ENCODE measurements at places on chromosomes 12 and 14.
A peak's percentile ranks its signal among the peaks of the same experiment; 100 is the strongest.

- DNase-seq = peak; percentile 70
Observed at GRCh38 chr12:123388177-123388950, 4.4 kb downstream of the KMT5A start.

DNA sequence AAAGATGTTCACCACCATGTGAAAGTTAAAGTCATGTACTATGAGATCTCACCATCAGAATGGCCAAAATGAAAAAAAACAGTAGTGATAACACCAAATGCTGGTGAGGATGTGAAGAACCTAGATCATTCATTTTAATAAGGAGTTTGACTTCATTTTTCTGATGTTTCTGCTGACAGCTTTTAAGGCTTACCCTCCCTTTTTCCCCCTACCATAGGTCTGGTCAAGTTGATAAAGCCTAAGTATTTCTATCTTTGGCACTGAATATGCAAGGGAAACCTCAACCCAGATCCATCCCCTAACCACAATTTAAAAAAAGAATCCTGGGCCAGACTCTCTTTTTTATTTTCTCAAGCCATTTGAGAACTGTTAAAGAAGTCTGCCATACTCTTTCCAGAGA is 689.6 kb upstream of the FOXG1 start:
- no peak for DNase-seq

DNA sequence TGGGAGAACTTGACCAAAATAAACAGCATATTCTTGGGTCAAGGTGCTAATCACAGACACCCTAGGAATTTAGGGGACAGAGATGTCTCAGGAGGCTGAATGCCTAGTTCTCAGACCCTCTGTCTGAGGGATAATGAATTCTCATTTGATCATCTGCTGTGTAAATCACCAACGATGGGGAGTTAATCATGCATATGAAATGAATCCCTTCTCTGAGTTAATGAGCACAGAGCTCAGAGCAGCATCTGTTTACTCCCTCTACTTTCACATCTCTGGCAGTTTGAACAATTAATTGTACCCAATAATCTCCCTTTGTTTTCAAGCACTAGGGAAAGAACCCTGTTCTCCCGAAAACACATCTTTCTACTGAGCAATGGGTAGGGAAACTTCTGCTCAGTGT is 129.4 kb upstream of the SRRM4 start:
- DNase-seq = no peak

GRCh38 chr14:76375484-76375883 is 453 bp upstream of the ESRRB start:
- no peak for DNase-seq

GRCh38 chr12:32695787-32696186 is 16.7 kb downstream of the DNM1L start:
- DNase-seq = no peak

GRCh38 chr12:62736596-62736995 is 198.4 kb downstream of the PPM1H start:
- DNase-seq = no peak

- DNase-seq = no peak
Observed at GRCh38 chr14:68703093-68703492, 89.8 kb downstream of the ZFP36L1 start.

DNA sequence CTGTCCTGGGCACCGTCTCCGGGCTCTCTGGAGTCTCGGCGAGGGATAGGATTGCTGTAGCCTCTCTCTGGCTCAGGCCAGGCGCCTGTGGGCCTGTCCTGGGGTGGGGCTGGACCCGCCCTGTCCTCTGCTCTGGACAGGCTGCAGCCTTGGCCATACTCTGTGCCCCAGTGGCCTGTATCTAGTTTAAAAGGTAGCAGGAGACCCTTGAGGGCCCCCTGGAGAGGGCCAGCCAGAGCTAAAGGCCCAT is 1.8 kb downstream of the KIF26A start:
- no peak for DNase-seq

GRCh38 chr12:21500786-21501257 is 613 bp downstream of the RECQL start:
- DNase-seq = no peak

- no peak for DNase-seq
Observed at GRCh38 chr14:85702191-85702590, 172.2 kb downstream of the FLRT2 start.

- DNase-seq = no peak
Observed at GRCh38 chr14:103100281-103101121, 6.0 kb downstream of the EXOC3L4 start.

DNA sequence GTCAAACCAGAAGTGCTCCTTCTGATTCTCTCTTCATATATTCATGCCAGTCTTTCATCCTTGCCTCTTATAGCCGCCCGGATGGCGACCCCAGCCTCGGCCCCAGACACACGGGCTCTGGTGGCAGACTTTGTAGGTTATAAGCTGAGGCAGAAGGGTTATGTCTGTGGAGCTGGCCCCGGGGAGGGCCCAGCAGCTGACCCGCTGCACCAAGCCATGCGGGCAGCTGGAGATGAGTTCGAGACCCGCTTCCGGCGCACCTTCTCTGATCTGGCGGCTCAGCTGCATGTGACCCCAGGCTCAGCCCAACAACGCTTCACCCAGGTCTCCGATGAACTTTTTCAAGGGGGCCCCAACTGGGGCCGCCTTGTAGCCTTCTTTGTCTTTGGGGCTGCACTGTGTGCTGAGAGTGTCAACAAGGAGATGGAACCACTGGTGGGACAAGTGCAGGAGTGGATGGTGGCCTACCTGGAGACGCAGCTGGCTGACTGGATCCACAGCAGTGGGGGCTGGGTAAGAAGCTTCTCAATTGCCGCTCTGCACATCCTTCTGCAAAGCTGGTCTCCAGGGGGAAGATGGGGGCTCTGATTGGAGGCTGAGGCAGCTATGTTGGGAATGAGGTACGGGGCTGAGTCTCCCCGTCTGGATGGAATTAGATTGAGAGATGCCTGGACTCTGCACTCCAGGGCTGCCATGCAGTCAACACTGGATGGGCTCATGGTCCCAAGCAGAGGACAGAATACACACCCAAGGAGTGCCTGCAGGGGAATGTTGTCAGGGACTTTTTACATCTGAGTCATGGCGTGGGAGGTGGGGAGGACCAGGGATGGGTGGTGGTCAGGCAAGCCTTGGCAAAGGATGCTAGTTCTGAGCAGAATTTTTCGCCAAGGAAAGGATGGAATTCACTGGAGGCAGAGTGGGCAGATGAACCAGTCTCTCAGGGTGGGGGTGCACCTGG is 1.3 kb downstream of the BCL2L2 start:
- no peak for DNase-seq

DNA sequence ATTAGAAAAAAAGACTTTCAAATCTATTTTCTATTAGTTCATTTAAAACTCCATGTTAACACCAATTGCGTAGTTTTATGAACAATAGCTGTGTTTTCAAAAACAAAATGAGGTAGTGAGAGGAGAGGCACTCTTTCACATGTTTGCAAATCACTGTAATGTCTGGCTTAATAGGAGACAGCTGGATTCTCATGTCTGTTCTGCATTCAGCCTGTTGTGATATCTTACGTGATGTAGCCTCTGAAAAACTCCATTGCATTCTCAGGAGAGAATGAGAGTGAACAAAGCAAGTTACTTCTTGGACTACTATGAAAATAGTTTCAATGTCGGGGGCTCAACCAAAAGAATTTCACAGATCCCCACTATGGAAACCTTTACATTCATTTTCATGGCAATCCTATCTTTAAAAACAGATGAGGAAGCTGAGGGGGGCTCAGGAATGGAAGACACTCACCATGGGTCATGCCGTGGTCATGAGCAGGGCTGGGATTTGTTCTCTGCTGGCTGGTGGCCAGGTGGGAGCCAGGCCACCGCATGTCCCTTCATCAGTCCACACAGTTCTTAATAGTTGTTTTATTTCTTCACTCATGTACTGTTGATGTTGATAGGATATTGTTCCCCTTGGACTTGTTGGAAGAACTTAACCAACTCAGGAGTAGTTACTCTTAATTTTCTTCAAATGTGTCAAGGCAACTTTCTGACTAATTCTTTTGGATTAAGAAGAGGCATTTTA is 346.2 kb upstream of the FAR2 start:
- no peak for DNase-seq

- DNase-seq = peak; percentile 16
Observed at GRCh38 chr12:90831712-90832111, 123.3 kb downstream of the CCER1 start.

GRCh38 chr12:50166799-50167048 is 445 bp downstream of the CERS5 start:
- DNase-seq = no peak

DNA sequence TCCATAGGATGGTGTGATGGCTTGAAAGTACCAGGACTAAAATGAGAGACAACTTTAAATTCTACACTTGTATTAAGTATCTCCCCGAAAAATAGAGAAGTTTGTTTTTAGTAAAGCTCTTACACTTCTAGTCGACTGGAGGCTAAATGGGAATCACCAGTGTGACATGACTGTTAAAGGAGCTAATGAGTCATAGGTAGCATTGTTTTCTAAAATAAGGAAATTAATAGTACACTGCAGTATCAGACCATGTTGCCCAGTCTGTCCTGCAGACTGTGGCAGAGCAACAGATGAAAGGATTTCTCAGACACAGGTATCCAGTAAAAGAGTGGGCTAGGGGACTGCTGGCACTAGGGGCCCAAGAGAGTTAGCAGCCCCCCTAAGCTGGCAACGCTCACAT is 140.1 kb downstream of the TMEM117 start:
- DNase-seq = no peak

DNA sequence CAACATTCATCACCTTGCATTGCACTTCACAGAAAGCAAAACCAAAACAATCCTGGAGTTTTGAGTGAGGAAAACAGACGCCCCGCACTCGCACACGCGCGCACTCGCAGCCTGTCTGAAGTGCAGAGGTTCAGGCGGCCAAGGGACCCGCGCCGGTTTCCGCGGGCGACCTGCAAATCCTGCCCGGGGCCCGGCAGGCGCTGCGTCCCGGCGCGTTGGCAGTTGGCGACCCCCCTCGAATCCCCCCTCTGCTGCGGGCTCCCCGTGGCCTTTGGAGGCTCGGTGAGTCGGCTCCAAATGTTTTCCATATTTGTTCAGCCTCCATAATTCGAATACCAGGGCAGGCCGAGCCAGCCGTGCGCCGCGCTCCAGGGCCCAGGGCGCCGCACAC is at the start of gene SSPN:
SSPN (plus strand) TSS at position 324 of the 391 bp plus-strand sequence. CDS start 100 bp downstream, outside the sequence.
- DNase-seq = peak; percentile 81

- DNase-seq = peak; percentile 13
Observed at GRCh38 chr14:96264853-96265252, 8.8 kb downstream of the BDKRB1 start.

DNA sequence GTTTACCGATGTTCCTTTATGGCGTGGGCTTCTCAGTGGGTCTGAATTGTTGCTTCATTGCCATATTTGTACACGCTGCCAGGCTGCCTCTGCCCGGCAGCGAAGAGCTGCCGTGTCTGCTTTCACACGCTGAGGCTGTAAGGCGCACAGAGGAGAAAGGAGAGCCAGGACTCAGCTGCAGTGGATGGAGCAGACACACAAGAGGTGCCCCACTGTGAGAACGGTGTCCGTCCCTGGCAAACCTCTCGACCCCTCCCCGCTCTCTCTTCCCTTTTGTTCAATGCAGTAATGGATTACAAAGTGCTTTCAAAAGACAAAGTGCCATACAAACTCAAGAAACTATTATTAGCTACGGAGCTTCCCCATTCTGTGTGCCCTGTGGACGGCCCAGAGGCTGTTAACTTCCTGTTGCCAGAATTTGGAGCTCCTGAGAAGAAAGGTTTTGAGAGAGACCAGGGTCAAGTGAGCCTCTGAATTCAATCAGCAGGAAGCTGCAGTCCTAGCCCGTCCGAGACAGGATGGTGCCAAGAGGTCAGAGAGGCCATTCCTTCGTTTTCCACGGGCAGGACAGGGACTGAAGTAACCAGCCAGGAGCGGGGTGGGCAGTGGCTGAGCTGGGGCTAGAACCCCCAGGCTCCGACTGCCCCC is 15.8 kb downstream of the CCND2 start:
- peak; percentile 62 for DNase-seq

DNA sequence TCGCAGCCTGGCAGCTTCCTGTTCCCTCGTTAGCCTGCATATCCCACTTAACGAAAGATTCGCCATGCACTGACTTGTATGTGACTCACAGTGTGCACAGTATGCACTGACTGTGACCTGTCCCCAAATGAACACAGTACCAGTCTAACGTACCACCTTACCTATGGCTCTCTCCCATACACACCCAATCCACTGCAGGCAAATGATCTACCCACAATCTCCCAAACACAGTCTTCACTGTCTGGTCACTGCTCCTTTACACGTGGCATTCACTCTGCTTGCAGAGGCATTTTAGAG is 163.5 kb upstream of the EEA1 start:
- no peak for DNase-seq

- no peak for DNase-seq
Observed at GRCh38 chr14:39957290-39957689, 525.1 kb upstream of the FBXO33 start.

- DNase-seq = no peak
Observed at GRCh38 chr14:101069228-101069549, 165.7 kb upstream of the RTL1 start.

GRCh38 chr12:13959131-13959723 is 22.2 kb downstream of the GRIN2B start:
- no peak for DNase-seq

- no peak for DNase-seq
Observed at GRCh38 chr12:9687228-9687627, 17.7 kb downstream of the CLEC2D start.

- no peak for DNase-seq
Observed at GRCh38 chr12:130421896-130422295, 84.2 kb downstream of the PIWIL1 start.

DNA sequence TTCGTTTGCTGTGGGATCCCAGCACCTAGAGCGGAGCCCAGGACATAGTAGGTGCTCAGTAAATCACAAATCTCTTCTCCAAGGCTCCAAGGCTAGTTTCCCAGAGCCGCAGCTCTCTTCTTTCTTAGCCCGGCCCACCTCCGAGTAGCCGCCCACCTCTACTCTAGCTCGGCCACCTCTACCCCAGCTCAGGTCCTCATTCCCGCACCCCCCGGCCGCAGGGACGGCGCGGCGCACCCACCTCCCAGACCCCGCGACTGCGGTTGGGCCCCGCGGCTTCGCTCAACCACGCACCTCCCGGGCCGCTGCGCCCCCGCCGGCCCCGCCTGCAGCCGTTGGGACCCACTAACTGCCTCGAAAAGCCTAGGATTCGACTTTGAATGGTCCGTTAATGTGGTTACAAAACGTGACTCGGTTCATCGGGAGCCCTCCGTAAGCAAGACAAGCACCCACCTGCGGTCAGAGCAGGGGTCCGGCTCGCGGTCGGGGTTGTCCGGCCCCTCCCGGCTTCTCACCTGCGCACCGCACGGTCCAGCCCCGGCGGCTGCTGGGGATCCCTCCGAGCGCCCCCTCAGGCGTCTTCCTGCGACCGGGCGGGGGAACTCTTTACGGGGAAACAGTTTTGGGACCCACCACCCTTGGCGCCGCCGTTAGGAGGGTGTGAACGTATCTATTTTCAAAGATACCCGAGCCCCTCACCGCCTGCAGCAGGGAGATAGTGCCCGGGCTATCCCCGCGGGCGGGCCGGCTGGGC is at the start of gene SLC2A14:
SLC2A14 (minus strand) TSS at position 350 of the 754 bp plus-strand sequence. CDS start 3,035 bp downstream, outside the sequence.
- no peak for DNase-seq
